ENCODE measurements at places on chromosomes 6 and 20.

- H3K36me3 ChIP-seq = no peaks in the 10 kb centered on the region
- H3K27ac ChIP-seq = no peak overlapping the region
- no peak overlapping the region for H3K4me3 ChIP-seq
- ATAC-seq = no peak
Observed at GRCh38 chr6:5234874-5235273, 25.9 kb downstream of the LYRM4 start.

GRCh38 chr20:60011512-60012507 is 53.6 kb downstream of the CDH26 start:
- H3K36me3 ChIP-seq = no peaks in the 10 kb centered on the region
- H3K4me1 ChIP-seq = no peaks in the 10 kb centered on the region
- no peak for ATAC-seq

DNA sequence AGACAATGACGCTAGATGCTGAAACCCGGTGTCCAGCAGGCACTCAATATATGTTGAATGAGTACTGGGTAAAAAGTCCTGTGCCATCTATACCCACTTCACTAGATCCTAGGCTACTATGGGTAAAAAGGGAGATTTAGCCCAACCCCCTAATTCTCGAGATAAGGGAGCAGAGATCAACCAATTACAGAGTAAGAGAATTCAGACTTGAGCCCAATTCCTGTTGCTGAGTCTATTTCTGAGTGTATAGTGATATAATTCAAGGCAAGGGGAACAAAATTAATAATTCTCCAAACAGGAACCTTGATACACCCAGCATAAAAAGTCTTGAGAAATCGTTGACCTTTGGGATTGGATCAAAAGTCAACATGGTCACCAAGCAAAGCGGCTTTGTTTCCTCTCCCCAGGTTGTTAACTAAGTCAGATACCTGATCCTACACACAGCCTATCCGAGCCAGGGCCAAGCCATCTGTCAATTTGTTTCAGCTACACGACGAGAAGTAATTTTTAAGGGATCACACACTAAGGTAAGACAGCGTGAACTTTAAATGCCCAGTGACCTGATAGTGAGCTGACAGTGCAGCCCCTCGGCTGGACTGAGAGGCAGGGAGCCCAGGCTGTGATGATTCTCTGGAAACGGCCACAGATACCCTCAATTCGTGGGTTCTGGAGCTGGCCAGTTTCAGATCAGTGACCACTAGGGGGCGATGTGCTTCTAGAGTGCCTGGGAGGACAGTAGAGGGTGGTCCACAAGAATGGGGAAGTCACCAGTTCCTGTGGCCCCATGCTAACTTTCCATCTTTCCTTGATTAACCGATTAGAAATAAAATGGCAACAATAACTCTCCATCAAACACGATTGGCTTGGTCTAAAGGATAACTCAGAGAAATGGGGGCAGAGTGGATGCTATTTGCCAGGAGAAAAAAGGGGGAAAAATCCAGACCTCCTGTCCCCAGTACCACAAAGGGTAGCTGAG is 46.2 kb downstream of the SLC22A23 start:
- no peak for ATAC-seq
- no peak overlapping the region for H3K4me3 ChIP-seq
- H3K4me1 ChIP-seq = peaks cover 15% of the 10 kb centered on the region
- H3K27ac ChIP-seq = no peak overlapping the region
- no peaks in the 10 kb centered on the region for H3K36me3 ChIP-seq
- no peaks in the 10 kb centered on the region for H3K27me3 ChIP-seq

DNA sequence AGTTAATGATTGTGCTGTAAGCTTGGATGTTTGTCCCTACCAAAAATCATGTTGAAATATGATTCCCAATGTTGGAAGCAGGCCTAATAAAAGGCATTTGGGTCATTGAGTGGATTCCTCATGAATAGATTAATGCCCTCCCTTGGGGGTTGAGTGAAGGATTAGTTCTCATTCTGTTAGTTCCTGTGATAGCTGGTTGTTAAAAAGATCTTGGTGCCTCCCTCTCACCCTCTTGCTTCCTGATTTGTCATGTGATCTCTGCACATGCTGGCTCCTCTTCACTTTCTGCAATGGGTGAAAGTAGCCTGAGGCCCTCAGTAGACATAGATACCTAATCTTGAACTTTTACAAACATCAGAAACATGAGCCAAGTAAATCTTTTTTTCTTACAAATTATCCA is 115.6 kb upstream of the HCRTR2 start:
- H3K27me3 ChIP-seq = no peaks in the 10 kb centered on the region
- H3K27ac ChIP-seq = no peak overlapping the region
- no peak overlapping the region for H3K4me3 ChIP-seq
- ATAC-seq = no peak

- H3K4me1 ChIP-seq = no peaks in the 10 kb centered on the region
- H3K36me3 ChIP-seq = no peaks in the 10 kb centered on the region
Observed at GRCh38 chr6:70860920-70861319, 95.9 kb downstream of the B3GAT2 start.

- H3K27ac ChIP-seq = no peak overlapping the region
- ATAC-seq = no peak
- H3K36me3 ChIP-seq = no peaks in the 10 kb centered on the region
Observed at GRCh38 chr6:7203939-7204338, 96.2 kb downstream of the RREB1 start.

- no peak overlapping the region for H3K27ac ChIP-seq
- H3K27me3 ChIP-seq = peaks cover 3% of the 10 kb centered on the region
- H3K36me3 ChIP-seq = no peaks in the 10 kb centered on the region
- no peaks in the 10 kb centered on the region for H3K4me1 ChIP-seq
- H3K4me3 ChIP-seq = no peak overlapping the region
- no peak for ATAC-seq
Observed at GRCh38 chr20:24066076-24066700, 77.6 kb upstream of the GGTLC1 start.

DNA sequence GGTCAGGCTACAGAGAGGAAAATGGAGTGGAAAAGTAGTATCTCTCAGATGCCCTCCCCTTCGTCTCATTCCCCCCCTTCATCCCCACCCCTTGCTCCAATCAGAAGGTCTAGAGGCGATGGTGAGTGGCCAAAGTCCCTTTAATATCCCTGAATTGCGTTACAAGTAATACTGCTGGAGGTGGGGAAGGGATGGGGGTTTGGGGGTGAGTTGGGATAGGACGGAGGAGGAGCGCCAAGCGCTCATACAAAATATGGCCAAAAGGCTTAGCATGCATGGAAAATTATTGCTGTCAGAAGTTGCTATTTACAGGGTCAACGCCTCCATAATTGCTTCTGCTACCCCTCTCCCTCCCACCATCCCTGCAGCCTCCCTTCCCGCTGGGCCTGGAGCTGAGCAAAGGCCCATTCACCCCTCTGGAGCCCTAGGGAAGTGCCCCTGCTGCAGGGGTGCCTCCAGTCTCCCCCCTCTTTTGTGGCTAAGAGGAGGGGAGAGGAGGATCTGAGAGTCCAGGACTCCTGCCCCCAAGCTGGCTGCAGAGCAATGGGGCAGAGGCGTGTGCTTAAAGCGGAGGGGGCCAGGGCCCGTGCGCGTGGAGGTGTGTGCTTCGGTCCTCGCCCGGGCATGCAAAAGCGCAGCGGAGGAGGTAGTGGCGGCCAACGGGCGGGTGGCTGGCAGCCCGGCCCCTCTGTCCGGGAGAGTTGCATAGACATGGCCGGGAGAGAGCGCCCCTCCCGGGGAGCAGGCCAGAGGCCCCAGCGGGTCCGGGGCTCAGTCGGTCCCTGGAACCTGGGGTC is 8.7 kb upstream of the SRXN1 start:
- no peak for ATAC-seq
- H3K4me1 ChIP-seq = no peaks in the 10 kb centered on the region

Measured in gastroesophageal sphincter (tissue), 4 donors.